ENCODE measurements at places on chromosomes 4 and X.

DNA sequence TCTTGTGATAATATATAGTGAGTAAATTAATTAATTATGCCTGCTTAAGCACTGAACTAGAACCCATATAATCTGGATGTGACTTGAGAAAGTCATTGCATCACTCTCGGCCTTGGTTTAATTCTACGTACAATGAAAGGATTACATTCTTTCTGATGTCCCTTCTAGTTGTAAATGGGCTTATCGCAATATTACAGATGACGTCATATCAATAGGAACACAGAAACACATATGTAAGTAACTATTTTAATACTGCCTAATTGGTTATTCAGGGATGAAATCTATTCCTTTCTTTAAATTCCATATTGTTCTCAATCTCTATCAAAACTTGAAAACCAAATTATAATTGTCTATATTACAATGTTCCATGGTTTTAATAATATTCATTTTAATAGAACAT is 504.6 kb downstream of the PRR32 start:
- DNase-seq = no peak

GRCh38 chr4:121789455-121789854 is 11.7 kb upstream of the EXOSC9 start:
- DNase-seq = no peak

DNA sequence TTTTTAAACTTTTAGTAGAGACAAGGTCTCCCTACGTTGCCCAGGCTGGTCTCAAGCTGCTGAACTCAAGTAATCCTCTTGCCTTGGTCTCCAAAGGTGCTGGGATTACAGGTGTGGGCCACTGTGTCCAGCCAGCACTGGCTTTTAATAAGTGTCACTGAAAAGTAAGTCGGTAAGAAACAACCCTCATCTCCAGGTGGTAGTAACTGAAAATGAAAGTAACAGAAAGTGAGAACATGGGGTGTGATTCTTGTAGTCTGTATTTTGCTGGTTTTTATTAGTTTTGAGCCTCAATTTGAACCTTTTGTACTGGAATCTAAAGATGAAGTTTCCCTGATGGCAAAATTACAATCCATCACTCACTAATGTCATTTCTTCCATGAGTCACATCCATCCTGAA is 238.1 kb upstream of the AGA start:
- no peak for DNase-seq

- no peak for DNase-seq
Measured at GRCh38 chrX:4263030-4263803, 549.8 kb upstream of the PRKX start.

- DNase-seq = no peak
Measured at GRCh38 chr4:22435652-22436051, 80.2 kb downstream of the ADGRA3 start.

DNA sequence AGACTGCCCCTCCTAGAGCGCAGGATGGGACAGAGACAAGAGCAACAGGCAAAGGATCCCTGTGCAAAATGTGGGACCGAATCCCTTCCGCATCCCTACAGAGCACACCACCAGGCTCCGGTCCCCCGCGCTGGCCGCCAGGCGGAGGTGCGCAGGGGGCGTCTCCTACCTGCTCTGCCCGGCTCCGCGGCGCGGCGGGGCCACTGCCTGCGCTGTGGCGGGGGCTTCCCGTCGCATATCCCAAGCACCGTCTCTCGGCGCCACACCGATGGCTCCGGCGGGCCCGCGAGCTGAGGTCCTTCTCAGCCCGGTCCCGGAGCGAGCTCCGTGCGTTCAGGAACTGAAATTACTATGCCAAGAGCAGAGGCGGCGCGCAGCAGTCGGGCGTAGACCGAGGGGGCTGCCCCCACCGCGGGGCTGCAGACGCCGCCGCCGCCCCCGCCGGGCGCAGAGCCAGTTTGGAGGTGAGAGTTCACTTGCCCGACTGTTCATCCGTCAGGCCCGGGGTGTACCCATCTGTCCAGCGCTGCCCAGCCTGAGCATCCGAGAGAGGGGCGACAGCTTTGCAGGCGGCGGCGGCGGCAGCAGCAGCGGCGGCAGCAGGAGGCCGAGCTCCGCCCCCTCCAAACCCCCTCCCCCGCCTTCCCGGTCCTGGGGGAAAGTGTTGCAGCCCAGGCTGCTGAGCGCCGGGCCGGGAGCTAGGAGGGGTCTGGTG is at the start of gene GPRIN3:
Gene GPRIN3 (minus strand): TSS at position 355 of the 715 bp plus-strand sequence. CDS start 57,690 bp downstream, outside the sequence.
- peak; percentile 57 for DNase-seq

DNA sequence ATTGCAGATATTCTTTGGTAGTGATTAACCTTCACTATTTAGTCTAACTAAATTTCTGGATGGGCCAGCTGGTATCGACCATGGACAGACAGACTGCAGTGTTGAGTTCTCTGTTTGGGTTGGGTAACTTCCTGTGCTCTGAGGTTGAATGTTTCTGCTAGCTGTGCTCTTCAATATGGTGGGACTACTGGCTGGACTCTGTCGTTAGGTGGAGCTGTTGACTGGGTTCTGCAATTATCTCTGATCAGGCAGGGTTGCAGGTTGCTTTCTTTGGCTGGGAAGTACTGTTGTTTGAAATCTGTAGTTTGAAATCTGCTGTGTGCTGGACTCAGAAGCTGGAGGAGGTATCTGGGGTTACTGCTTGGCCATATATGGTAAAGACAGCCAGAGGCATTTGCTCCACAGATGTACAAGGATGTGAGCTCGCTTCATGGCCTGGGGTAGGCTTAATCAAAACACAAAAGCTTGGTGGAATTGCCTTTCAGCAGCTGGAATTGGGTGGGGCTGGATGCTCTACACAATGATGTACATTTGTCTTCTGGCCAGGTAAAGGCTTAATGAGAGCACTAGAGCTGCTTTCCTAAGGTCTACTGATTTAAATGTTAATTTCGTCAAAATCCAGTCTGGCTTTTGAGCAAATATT is 1472.0 kb downstream of the FAM133A start:
- DNase-seq = no peak

- no peak for DNase-seq
Measured at GRCh38 chrX:45505214-45505613, 304.5 kb upstream of the DIPK2B start.

DNA sequence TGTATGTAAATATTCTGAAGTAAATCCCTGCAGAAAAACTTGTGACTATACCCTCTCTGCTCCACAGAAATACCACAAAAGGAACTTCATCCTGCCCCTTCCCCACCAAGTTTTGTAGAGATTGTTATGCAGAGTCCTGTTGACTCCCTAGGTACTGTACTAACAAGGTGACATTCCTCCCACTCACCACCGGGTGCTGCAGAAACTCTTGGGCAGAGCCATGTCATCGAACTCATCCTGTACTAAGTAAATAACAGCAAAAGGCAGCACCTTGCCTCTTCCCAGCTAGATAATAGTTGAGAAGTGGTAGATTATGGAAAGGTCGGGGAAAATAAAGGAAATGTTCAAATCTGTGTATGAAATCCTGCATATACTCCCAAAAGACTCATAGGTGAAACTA is 233.3 kb downstream of the STPG2 start:
- no peak for DNase-seq

GRCh38 chr4:41241919-41242318 is 14.8 kb upstream of the UCHL1 start:
- no peak for DNase-seq

GRCh38 chr4:78423790-78424189 is 127.8 kb upstream of the ANXA3 start:
- DNase-seq = no peak

DNA sequence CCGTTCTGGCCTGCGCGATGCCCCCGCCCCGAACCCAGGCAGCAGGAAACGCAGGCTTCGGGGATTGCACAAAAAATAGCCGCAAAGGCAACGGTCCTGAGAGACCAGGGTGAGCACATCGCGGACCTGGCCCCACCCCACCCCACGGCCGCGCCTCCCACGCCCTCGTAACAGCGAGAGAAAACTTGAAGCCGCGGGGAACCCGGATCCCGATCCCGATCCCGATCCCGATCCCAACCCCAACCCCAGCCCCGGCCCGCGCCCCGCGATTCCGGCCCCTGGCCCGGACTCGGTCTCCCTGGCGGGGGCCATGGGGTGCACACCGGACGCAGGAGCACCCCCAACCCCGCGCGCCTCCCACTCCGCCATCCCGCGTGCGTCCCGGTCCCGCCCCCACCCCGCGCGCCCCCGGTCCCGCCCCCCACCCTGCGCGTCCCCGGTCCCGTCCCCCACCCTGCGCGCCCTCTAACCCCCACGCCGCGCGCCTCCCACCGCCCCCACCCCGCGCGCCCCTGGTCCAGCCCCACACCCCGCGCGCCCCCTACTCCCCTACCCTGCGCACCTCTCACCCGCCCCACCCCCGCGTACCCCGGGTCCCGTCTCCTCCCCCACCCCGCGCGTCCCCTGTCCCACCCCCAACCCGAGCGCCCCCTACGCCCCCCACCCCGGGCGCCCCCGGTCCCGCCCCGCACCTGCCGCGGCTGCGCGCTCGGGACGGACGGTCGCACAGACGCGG is 29.0 kb downstream of the NOP14 start:
- no peak for DNase-seq

GRCh38 chr4:124321364-124321763 is 391.2 kb downstream of the ANKRD50 start:
- DNase-seq = no peak

DNA sequence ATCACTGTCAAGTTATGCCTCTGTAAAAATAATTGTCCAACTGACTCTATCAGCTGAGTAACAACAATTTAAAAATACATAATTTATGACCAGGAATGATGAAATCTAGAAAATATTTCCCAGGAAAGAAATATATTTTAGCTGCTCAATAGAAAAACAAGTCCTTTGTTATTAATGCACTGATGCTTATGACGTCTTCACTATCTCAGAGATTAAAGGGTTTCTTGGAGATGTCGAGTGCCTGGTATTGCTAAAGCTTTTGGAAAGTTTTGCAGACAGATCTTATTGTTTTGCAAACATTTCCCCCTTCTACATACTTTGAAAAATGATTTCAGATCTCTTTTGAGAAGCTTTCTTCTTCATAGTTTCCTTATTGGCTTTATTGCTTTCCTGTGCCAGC is 154.6 kb upstream of the RPS6KA3 start:
- DNase-seq = no peak

DNA sequence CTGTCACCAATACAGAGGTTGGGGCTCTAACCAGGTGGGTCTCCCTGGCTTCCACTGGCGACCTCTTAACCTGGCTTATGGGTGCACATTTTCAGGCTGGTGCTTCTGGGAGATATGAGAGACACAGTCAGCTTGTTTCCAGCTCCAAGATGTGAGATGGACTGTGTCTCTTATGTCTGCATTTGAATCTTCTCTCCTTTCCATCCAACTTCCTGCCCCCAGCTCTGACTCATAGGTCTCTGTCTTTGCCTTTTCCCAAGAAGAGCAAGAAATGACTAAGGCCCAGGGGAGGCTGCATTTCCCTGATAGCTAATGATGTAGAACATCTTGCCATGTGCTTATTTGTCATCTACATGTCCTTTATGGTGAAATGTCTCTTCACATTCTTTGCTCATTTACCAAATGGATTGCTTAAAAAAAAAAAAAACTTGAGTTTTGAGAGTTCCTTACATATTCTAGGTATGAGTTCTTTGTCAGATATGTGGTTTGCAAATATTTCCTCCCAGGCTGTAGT is 3.2 kb upstream of the UXT start:
- no peak for DNase-seq

DNA sequence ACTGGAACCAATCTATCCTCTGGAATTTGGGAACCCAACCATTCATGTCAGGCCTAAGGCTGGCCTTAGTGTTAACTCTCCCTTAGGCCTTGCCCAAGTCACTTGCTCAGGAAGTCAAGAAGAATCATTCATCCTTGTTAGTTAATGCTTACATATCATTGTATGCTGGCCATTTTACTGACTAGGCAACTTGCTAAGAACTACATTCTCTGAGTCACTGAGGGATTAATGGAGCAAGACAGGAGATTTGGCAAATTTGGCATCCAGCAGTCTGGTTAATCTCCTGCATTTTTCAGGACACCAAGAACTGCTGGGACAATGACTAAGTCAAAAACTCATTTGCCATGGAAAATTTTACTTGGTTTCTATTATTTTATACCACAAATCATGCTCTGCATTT is 115.8 kb upstream of the DDIT4L start:
- DNase-seq = no peak

GRCh38 chr4:95018785-95019184 is 261.0 kb downstream of the BMPR1B start:
- DNase-seq = no peak

- no peak for DNase-seq
Measured at GRCh38 chr4:145626623-145626982, 7.4 kb downstream of the MMAA start.

DNA sequence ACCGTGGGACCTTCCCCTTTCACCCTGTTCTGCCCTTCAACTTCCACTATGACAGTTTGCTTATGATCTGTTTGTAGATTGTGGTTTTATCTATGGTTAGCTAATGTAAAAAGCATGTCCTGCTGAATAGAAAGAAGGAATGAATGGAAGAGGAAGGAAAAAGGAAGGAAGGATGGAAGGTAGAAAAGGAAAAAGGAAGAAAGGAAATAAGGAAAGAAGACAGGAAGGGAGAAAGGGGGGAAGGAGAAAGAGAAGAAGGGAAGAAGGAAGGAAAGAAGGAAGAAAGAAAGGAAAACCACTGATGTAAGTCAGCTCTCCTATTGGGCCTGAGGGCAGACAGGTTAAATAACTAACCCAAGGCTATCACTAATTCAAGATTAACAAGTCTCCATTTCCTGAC is 319.1 kb upstream of the KLF3 start:
- no peak for DNase-seq

DNA sequence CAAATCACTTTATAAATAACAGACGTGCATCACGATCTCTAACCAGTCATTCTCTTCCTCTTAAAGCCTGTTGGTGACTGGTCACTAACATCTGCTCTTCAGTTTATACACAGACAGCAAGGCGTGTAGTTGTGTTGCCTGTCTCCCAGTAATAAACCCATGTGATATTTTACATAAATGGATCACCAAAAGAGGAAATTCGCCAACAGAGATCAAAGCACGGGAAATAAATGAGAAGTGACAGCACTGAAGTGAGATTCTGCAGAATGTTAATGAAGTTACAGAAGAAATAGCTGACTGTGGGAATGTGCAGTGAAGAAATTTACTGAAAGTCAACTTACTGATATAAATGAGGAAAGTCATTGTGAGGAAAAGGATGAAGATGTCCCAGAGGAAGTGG is 47.0 kb downstream of the AFF1 start:
- no peak for DNase-seq

GRCh38 chr4:79623021-79623870 is 215.2 kb upstream of the GK2 start:
- DNase-seq = no peak

DNA sequence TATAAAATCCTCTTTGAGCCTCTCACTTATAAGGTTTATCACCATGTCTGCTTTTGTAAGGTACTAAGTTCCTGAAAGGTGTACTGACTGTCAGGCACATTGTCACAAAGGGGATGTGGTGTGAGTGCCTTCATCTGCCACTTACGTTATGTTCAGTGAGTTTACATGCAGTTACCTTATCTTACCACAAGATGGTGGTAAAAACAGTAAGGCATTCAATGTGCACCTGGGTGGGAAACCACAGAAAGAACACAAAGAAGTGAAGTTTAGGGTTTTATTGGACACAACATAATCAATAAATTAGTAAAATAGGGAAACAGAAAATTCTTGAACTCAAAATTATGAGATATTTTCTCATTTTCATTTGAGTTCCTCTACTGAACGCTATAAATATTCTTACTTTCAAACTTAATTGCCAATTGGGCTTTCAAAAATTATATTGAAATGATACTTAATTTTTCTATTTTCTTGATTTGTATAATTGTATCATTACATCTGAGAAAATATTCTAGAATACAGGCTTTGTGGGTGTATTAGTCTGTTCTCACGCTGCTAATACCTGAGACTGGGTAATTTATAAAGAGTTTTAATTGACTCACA is 650.8 kb downstream of the PCDH7 start:
- DNase-seq = no peak
